ENCODE measurements at places on chromosomes 13 and 19.
A peak's percentile ranks its signal among the peaks of the same experiment; 100 is the strongest.

DNA sequence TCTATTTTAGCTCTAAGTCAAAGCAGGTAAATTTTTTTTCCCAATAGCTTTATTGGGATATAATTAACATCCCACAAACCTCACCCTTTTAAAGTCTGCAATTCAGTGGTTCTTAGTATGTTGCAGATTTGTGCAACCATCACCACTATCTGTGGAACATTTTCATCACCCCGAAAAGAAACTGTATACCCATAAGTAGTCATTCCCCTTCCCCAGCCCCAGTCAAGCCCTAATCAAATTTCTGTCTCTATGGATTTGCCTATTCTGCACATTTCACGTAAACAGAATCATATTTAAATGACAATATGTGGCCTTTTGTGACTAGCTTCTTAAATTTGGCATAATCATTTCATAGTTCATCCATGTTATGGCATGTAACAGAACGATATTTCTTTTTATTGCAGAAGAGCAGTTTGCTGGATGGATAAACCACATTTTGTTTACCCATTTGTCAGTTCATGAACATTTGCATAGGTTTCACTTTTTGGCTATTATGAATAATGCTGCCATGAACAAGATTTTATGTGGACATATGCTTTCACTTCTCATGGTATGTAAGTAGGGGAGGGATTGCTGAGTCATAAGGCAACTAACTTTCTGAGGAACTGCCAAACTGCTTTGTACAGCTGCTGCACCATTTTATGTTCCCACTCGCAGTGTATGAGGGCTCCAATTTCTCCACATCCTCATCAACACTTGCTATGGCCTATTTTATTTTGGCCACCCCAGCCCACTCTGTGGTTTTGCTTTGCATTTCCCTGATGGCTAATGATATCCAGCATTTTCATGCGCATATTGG lies 10.9 kb downstream of the SLC46A3 start:
- DNase-seq, result no peak
- H3K27ac ChIP-seq, result no peak overlapping the region
- H3K36me3 ChIP-seq, result no peaks in the 10 kb centered on the region
- H3K27me3 ChIP-seq, result no peaks in the 10 kb centered on the region

GRCh38 chr19:5292822-5293611 lies 47.6 kb downstream of the PTPRS start:
- H3K27ac ChIP-seq, result no peak overlapping the region
- no peaks in the 10 kb centered on the region for H3K36me3 ChIP-seq
- peak overlapping the region; percentile 66 for H3K4me3 ChIP-seq
- no peaks in the 10 kb centered on the region for H3K4me1 ChIP-seq
- DNase-seq, result no peak
- H3K27me3 ChIP-seq, result no peaks in the 10 kb centered on the region

- DNase-seq, result no peak
- H3K27ac ChIP-seq, result no peak overlapping the region
- H3K4me1 ChIP-seq, result no peaks in the 10 kb centered on the region
- H3K27me3 ChIP-seq, result no peaks in the 10 kb centered on the region
- no peak overlapping the region for H3K4me3 ChIP-seq
Observed at GRCh38 chr13:104442536-104442935, 1376.3 kb upstream of the SLC10A2 start.

- no peaks in the 10 kb centered on the region for H3K27me3 ChIP-seq
- DNase-seq, result peak; percentile 57
- peaks cover 37% of the 10 kb centered on the region for H3K36me3 ChIP-seq
- H3K27ac ChIP-seq, result no peak overlapping the region
- no peaks in the 10 kb centered on the region for H3K4me1 ChIP-seq
Observed at GRCh38 chr19:18868380-18869022, 27.5 kb downstream of the CERS1 start.

GRCh38 chr13:89891416-89891815 lies 1456.1 kb upstream of the MIR17HG start:
- DNase-seq, result no peak
- no peaks in the 10 kb centered on the region for H3K4me1 ChIP-seq
- H3K4me3 ChIP-seq, result no peak overlapping the region

DNA sequence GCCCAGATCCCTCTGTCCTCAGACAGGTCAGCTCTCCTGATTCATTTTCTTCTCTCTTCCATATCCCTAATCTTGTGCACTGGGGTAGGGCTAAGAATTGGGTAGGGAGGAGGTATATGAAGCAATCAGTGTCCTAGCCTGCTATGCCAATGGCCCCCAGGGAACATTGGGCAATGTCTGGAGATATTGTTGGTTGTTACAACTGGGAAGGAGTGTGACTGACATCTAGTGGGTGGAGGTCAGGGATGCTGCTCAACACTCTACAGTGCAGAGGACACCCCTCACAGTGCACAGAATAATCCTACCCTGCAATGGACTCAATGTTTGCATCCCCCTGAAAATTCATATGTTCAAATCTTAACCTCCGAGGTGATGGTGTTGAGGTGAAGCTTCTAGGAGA lies 57.5 kb downstream of the CPAMD8 start:
- DNase-seq, result no peak
- H3K27ac ChIP-seq, result no peak overlapping the region
- no peaks in the 10 kb centered on the region for H3K4me1 ChIP-seq
- H3K36me3 ChIP-seq, result no peaks in the 10 kb centered on the region
- H3K27me3 ChIP-seq, result no peaks in the 10 kb centered on the region

- H3K36me3 ChIP-seq, result no peaks in the 10 kb centered on the region
- H3K4me3 ChIP-seq, result no peak overlapping the region
- H3K4me1 ChIP-seq, result no peaks in the 10 kb centered on the region
- no peak overlapping the region for H3K27ac ChIP-seq
Observed at GRCh38 chr13:70171151-70171550, 62.9 kb upstream of the KLHL1 start.

- no peaks in the 10 kb centered on the region for H3K36me3 ChIP-seq
- H3K4me3 ChIP-seq, result no peak overlapping the region
- H3K27me3 ChIP-seq, result no peaks in the 10 kb centered on the region
- no peak for DNase-seq
- no peak overlapping the region for H3K27ac ChIP-seq
Observed at GRCh38 chr13:75325711-75326110, 156.3 kb downstream of the TBC1D4 start.

Data from RWPE2 (cell line).